ENCODE measurements at places on chromosomes 7 and 10. TPM values are rescaled to one million over a fixed set of nuclear protein-coding genes. Genes with fewer than 3 reads are reported as not detected.

Gene HOXA10
- 29.1 TPM for total RNA-seq

Gene GIMAP2
- 0.48 TPM for total RNA-seq

Gene FGFR2
- 8.9 TPM for total RNA-seq

Gene BAMBI
- total RNA-seq, result 34.6 TPM

Gene CDH23
- 0.04 TPM for total RNA-seq

Gene GRB10
- 90.6 TPM for total RNA-seq

Gene SEMA3A
- 6.8 TPM for total RNA-seq

Gene SRRT
- total RNA-seq, result 67.9 TPM

Gene HOGA1
- 3.4 TPM for total RNA-seq

Gene ERVW-1
- not detected for total RNA-seq

Gene SLC26A5
- not detected for total RNA-seq

Gene CCDC126
- 18.0 TPM for total RNA-seq
